ENCODE measurements at places on chromosomes 5 and 9. TPM values are rescaled to one million over a fixed set of nuclear protein-coding genes. Genes with fewer than 3 reads are reported as not detected.

Gene NIPBL
- total RNA-seq: 49.3 TPM

Gene DMRTA1
- 0.09 TPM for total RNA-seq

Gene PPIP5K2
- total RNA-seq: 63.9 TPM

Gene GPR151
- total RNA-seq: not detected

Gene B4GALT1
- total RNA-seq: 76.8 TPM

Gene SARDH
- total RNA-seq: 1.8 TPM

Gene GARIN3
- total RNA-seq: not detected

Gene ARHGAP26
- total RNA-seq: 39.5 TPM

Gene PLAC8L1
- total RNA-seq: not detected

Gene FGFR4
- total RNA-seq: 1.0 TPM

Gene MAMDC2
- total RNA-seq: 13.4 TPM

Gene MARCHF3
- total RNA-seq: 22.8 TPM

Gene TMEFF1
- 1.5 TPM for total RNA-seq

Gene SLC34A1
- total RNA-seq: not detected

Gene TSLP
- total RNA-seq: 2.2 TPM

Gene SHROOM1
- total RNA-seq: 5.2 TPM

Gene PCDHB2
- 3.2 TPM for total RNA-seq

Gene LECT2
- not detected for total RNA-seq

Gene WDR70
- total RNA-seq: 23.2 TPM

Gene SLC6A3
- 0.10 TPM for total RNA-seq

Gene PFN3
- total RNA-seq: not detected

Gene CORO2A
- 0.95 TPM for total RNA-seq

Gene OR13C3
- total RNA-seq: not detected

Gene SPINK7
- total RNA-seq: not detected

Gene MRPS27
- total RNA-seq: 39.1 TPM

Gene TMEM171
- not detected for total RNA-seq

Gene IFNW1
- not detected for total RNA-seq

Gene ARL14EPL
- not detected for total RNA-seq

Gene SOX30
- total RNA-seq: 0.23 TPM

Gene C9orf57
- total RNA-seq: not detected

Gene ACTBL2
- total RNA-seq: not detected

Gene ALDH1A1
- 235 TPM for total RNA-seq

Gene DOCK8
- 17.9 TPM for total RNA-seq

Gene GALNT12
- 17.6 TPM for total RNA-seq

Gene FOXD4L5
- 0.14 TPM for total RNA-seq

Gene PCDHGA8
- total RNA-seq: 2.0 TPM
